ENCODE measurements at places on chromosomes 4 and X. TPM values are rescaled to one million over a fixed set of nuclear protein-coding genes. Genes with fewer than 3 reads are reported as not detected.

DCAF12L1 gene
- total RNA-seq: not detected

TBL1X gene
- total RNA-seq: 30.7 TPM

- DNase-seq: no peak
Observed at GRCh38 chr4:119858176-119858575, 208.5 kb downstream of the MAD2L1 start.

EGFL6 gene
- total RNA-seq: 0.32 TPM

CUL4B gene
- total RNA-seq: 75.4 TPM

DNA sequence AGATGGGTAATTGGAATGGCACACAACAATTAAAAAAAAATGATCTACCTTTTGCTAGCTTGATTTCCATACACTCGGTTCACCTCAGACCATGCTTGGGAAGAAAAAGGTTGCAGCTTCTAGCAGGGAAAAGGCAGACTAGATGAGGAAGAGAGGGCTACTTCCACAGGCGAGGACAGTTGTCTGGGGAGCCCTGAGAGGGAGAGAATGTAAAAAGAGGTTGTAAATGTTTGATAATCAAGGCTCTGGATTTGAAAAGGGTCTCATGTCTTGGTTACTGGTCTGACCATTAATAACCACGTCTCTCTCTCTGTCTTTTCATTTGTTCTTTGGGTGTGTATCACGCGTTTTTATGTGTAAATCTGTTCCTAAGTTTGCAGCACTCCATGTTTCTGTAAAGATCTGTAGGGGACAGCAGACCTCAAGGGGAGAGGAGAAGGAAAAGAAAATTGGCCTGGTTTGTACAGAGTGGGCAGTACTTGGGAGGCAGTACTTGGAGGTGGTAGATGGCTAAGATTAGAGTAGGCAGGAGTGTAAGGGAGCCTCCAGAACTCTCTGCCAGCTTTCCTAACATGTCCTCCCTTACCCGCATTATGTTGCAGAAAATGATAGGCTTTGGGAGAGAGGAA lies 750 bp downstream of the ARMCX5 start:
- DNase-seq: peak; percentile 30

GRCh38 chrX:10387011-10387410 lies 230.2 kb downstream of the CLCN4 start:
- DNase-seq: peak; percentile 62

POU3F4 gene
- total RNA-seq: not detected

- no peak for DNase-seq
Observed at GRCh38 chrX:137067147-137067546, 33.4 kb upstream of the GPR101 start.

DDX53 gene
- under 0.01 TPM for total RNA-seq

FAM47A gene
- not detected for total RNA-seq

TGIF2LX gene
- not detected for total RNA-seq

PLK4 gene
- total RNA-seq: 11.7 TPM

SPANXN4 gene
- total RNA-seq: not detected

- no peak for DNase-seq
Observed at GRCh38 chrX:11259437-11259836, 33.8 kb upstream of the AMELX start.

CD38 gene
- under 0.01 TPM for total RNA-seq

SYNPO2 gene
- total RNA-seq: 194 TPM

GRCh38 chr4:140996766-140997165 lies 136.5 kb downstream of the RNF150 start:
- DNase-seq: peak; percentile 5

ASB5 gene
- total RNA-seq: 7.4 TPM

SHROOM4 gene
- total RNA-seq: 0.43 TPM

GRCh38 chrX:20029728-20030127 lies 38.9 kb upstream of the BCLAF3 start:
- no peak for DNase-seq

DNA sequence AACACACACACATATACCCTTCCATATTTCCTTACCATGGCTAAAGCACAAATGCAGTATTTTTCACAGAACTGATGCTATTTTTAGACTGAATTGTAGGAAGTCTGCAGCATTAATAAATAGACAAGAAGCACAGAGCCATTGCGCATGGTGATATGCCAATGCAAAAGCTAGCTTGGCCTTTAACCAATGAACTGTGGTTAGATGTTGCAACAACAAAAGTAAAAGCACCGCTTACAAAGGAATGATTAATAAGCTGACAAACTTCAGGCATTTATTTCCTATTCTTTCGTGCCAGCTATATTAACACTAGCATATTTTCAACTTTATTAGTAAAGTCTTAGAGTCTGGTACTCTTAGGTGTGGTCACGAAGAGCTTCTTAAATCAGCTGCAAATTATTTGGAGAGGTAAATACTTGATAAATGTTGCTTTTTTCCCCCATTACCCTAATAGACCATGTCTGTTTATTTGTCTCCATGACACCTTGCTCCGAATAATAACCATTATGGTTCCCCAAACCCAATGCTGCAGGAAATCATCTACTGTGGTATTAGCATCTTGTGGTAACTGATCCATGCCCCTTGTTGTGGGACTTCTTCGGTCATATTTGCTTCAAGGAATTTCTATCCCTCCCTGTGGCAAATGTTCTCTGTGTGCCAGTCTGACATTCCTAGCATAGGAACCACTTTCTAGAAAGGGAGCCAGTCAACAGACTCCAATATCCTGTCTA lies 306.1 kb upstream of the TAPT1 start:
- DNase-seq: peak; percentile 70

MAGED4B gene
- total RNA-seq: 18.6 TPM

PRKG2 gene
- 0.64 TPM for total RNA-seq

DNA sequence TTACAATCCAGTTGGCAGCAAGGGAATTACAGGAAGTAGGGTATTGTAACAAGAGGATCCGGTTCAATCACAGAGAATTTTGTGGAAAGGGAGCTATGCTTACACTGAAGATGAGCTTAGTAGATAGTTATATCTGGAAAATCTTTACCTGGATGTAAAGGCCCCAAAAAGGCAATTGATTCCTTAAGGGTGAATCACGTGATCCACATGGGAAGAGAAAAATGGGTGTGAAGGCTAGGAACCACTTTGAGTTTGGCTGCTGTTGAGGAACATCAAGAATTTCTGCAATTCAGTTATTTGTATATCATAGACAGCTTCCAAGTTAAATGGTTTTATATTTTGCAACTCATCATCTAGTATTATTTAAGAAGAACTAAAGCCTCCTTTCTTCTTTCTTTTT lies 194.0 kb upstream of the ARHGAP24 start:
- DNase-seq: no peak

DNA sequence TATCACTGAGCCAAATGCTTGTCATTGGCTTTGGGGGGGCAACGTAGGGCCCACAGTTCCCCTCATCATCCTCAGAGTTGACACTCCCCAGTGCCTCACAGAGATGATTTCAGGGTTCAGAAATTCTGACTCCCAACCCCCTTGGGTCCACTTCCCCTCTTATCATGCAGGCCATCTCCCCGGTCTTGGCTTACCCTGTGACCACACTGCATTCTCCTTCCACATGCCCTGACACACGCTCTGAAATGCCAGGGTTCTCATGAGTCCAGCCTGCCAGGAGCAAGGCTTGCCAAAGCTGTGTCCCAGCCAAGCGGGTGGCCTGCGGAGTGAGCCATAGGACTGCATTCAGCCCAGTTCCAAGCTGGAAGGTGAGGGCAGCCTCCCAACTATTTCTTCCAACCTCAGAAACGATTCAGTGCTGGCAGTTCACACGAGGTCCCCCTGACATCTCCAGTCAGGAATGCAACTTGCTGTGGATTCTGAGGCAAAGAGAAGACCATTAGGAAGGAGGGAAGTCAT lies 101.2 kb downstream of the SMIM20 start:
- DNase-seq: peak; percentile 76

GRCh38 chr4:76535603-76536372 lies 100.8 kb downstream of the SHROOM3 start:
- DNase-seq: peak; percentile 19

SCFD2 gene
- total RNA-seq: 35.4 TPM

MAGEE1 gene
- 0.64 TPM for total RNA-seq

DNA sequence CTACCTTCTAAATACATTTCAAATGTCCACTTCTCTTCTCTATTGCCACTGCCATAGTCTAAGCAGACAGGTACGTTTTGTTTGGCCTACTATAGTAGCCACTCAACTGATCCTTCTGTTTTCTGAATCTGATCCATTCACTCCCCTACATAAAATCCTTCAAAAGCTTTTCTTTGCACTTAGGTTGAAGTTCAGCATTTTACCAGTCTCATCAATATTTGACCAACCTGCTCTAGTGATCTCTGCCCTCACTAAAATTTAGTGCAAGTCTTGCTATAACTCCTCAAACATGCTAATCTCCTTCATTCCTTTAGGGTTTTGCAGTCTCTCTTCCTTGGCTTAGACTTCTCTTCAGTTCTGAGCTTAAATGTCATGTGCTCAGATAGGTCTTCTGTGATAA lies 33.4 kb downstream of the EGF start:
- DNase-seq: no peak

SPANXC gene
- not detected for total RNA-seq

- DNase-seq: no peak
Observed at GRCh38 chr4:22504922-22505321, 10.9 kb downstream of the ADGRA3 start.

- DNase-seq: no peak
Observed at GRCh38 chr4:156767911-156768415, 203.6 kb downstream of the PDGFC start.

DNA sequence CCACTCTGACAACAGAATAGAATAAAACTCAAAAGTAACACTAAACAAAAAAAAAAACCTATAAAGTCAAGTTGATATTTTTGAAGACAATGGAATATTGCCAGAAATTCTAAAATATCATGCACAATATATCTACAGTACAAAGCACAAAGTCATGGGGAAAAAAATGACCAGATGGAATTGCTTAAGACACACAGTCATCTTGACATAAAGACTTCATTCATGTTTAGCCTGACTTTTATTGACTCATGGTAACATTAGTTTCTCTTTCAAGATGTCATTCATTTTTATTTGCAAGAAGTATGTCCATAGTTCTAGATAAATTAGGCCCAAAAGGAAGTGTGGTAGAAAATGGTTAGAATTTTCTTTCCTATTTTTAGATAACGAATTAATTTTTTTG lies 259.1 kb downstream of the CAMK2D start:
- peak; percentile 50 for DNase-seq

DNA sequence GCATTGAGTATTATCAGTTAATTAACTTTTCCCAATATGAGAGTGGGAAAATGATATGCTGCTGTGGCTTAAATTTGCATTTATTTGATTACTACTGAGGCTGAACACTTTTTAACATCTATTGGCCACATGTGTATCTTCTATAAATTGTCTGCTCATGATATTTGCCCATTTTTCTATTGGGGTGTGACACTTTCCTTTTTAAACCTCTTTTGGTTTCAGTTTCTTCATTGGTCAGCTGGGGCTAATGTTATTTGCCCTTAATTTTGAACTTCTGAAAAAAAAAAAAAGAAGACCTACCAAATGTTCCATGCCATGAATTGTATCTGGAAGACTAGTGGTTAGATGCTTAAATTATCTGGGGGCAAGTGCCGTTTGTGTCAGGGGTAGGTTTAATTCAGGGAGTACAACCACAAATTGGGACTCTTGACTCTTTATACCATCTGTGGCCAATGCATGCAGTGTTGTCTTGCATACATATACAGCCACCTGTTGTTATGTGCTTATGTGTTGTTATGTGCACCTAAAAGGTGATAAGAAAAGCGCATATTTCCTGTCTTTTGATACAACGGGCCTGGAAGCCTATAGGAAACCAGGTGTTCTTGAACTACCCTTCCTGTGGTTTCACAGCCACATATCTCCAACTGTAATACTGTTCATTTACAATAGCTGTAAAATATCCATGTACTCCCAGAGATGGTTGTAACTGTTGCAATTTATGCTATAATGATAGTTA lies 49.0 kb downstream of the SH2D1A start:
- DNase-seq: no peak

SSX1 gene
- not detected for total RNA-seq

CDKL2 gene
- 1.3 TPM for total RNA-seq

DNA sequence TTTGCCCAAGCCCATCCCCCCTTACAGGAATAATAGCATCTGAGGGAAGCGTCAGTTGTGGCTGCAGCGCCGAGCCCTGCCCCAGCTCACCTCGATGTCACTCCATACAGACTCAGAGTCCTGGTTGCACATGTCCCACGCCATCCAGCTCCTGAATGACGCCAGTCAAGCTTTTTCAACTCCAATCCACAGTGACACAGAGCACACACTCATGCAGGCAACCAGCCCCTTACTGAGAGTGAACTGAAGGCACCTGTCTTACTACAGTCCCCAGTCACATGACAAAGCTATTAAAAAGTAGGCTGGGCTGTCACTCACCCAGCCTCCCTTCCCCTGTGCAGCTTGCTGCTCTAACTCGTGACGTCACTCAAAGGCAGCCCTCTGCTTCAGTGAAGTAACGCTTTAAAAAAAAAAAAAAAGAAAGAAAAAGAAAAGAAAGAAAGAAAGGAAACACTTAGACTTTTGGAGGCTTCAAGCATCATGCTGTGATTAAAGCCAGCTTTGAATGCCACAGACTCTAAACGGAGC lies at the start of gene PPARGC1A:
Gene PPARGC1A, minus strand, starts transcription at position 234 of the 528 bp plus-strand sequence. Its CDS starts 90 bp downstream, at position 144.
- peak; percentile 43 for DNase-seq

DNA sequence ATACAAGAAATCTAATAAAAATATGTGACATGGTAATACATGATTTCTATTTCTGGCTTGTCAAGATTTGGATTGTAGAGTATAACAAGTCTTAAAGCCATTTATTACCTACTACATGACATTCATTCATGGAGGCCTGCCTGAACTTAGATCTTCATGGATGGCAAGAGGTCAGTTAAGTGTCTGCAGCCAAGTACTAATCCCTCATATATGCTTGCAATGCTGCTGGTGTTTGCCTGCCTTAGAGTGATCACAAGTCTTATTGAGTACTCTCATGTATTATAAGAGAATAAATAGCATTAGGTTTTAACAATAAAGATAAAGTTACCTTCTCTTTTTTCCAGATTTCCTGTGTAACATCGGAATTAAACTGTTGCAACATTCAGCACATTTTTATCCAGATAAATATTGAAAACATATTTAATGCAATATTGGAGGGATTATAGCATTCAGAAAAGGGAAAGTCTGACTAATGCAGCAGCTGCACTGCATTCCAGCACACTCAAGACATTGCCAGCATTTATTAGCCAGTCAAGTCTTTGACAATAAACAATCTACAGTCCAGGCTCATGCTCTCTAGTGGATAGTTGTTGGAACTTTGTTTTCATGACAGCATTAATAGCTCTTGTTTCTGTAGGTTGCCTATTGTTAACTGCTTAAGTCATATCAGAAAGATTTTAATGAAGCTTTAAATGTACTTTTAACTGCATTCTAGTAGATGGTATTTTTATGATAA lies 737.1 kb downstream of the FAT4 start:
- DNase-seq: peak; percentile 64

DNA sequence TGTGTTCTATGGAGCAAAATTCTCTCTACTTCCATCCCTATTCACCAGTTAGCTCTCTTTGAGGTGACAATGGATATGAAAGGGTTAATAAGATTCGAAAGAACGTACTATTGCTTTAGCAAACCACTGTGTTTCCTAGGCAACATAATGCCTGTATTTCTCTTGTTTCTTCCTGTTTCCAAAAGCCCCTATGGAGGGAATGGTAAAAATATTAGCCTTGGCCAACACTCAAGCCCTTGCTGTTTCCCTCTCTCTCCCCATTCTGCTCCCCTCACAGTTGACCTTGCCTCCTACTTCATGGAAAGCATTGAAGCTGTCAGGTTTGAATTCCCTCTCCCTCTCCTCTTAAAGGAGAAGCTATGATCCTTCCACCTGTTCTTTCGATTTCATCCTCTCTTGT lies 9.6 kb upstream of the PGRMC1 start:
- no peak for DNase-seq

- no peak for DNase-seq
Observed at GRCh38 chr4:36244257-36245082, at the start of gene ARAP2. ARAP2 (minus strand) TSS chr4:36244514; CDS start chr4:36229486, 15,028 bp downstream.

- DNase-seq: no peak
Observed at GRCh38 chrX:77003956-77004355, 443.2 kb upstream of the FGF16 start.

P2RY4 gene
- total RNA-seq: not detected
